Testis (tissue), 5 donors: ENCODE measurements at places on chromosomes 1 and 21. TPM values are rescaled to one million over a fixed set of nuclear protein-coding genes. Genes with fewer than 3 reads are reported as not detected.

- H3K27me3 ChIP-seq, result no peaks in the 10 kb centered on the region
- H3K27ac ChIP-seq, result no peak overlapping the region
- H3K4me1 ChIP-seq, result no peaks in the 10 kb centered on the region
- no peak for DNase-seq
- H3K4me3 ChIP-seq, result no peak overlapping the region
Measured at GRCh38 chr1:230540421-230541155, 101.7 kb upstream of the COG2 start.

GRCh38 chr1:5664906-5665875 lies 327.0 kb downstream of the NPHP4 start:
- H3K4me1 ChIP-seq, result no peaks in the 10 kb centered on the region
- no peak overlapping the region for H3K4me3 ChIP-seq
- no peaks in the 10 kb centered on the region for H3K27me3 ChIP-seq
- no peaks in the 10 kb centered on the region for H3K36me3 ChIP-seq
- no peak for DNase-seq

DNA sequence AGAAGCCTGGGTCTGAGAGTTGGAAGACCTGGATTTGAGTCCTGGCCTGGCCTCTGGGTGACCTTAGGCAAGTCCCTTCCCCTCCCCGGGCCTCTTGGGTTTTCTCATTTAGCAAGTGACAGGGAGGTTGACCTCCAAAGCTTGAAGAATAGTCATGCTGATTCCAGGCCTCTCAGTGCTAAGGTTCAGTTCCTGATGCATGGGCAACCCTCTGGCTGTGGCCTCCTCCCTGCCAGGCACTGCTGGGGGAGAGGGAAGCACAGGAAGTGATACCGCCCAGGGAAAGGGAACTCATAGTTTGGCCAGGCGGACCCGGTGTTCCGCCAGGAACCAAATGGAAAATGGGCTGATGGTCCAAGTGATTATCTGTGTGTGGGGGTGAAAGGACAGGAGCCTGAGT lies 23.6 kb upstream of the WASF2 start:
- H3K4me3 ChIP-seq, result no peak overlapping the region
- H3K36me3 ChIP-seq, result no peaks in the 10 kb centered on the region
- no peak for DNase-seq
- peaks cover 30% of the 10 kb centered on the region for H3K4me1 ChIP-seq
- no peaks in the 10 kb centered on the region for H3K27me3 ChIP-seq

DNA sequence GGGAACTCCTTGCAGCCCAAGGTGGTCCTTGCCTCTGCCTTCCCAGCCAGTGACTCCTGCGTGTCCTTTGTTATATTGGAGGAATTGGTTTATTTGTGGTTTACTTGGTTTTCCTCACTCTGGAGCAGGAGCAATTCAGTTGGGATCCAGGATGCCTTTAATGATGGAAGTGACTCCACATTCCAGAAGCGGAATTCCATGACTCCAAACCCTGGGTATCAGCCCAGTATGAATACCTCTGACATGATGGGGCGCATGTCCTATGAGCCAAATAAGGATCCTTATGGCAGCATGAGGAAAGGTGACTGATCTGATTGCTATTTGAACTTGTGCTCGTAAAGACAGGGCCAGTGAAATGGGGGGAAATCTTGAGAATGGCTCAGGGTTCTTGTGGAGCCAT lies 15.1 kb upstream of the PIGV start:
- H3K4me3 ChIP-seq, result no peak overlapping the region
- H3K4me1 ChIP-seq, result peaks cover 14% of the 10 kb centered on the region
- DNase-seq, result no peak
- no peaks in the 10 kb centered on the region for H3K27me3 ChIP-seq

DNA sequence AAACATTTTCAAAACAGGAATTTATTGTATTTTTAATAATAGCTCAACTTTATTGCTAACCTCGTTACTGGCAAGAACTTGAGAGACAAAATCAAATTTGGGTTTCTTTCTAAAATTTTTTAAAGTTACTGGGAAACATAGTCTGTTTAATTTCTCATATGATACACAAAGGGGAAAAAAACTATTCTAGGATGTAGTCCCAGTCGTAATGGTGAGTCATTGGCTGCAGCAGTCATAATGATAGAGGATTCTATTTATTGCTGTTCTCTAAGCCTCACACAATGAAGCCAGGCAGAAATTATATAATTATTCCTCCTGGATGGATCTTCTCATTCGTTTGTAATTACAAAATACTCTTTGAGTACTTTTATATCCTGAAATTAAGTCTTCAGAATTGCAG lies 326.5 kb upstream of the SGIP1 start:
- no peak for DNase-seq
- no peak overlapping the region for H3K27ac ChIP-seq
- no peaks in the 10 kb centered on the region for H3K4me1 ChIP-seq

The MYOG gene
- total RNA-seq, result 0.25 TPM

The CSMD2 gene
- total RNA-seq, result 2.7 TPM
